ENCODE measurements at places on chromosomes 1 and 21. TPM values are rescaled to one million over a fixed set of nuclear protein-coding genes. Genes with fewer than 3 reads are reported as not detected.

Gene PDE9A
- 8.4 TPM for total RNA-seq

Gene RALGPS2
- total RNA-seq, result 62.4 TPM

DNA sequence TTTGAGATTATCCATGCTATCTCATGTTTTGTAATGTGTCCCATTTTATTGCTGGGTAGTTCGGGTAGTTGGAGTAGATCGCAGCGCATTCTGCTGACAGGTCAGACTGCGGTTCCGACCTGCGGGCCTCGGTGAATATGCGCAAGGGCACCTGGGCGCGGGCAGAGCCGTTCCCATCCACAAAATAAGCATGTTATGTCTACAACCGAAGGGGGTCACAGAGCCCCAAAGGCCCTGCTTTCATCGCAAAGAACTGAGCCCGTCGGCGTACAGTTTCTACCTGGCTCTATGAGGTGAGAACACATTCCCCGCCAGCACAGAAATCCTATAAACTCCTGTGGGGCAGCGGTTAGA lies 88.4 kb downstream of the PRKAB2 start:
- no peak for DNase-seq
- H3K36me3 ChIP-seq, result no peaks in the 10 kb centered on the region
- H3K27ac ChIP-seq, result peak overlapping the region; percentile 93
- H3K4me3 ChIP-seq, result peak overlapping the region; percentile 61

GRCh38 chr1:52403566-52404115 lies 582 bp downstream of the ORC1 start:
- H3K27ac ChIP-seq, result peak overlapping the region; percentile 83
- no peak for DNase-seq

Gene NBPF26
- 28.2 TPM for total RNA-seq

- H3K27ac ChIP-seq, result no peak overlapping the region
- H3K27me3 ChIP-seq, result peaks cover 14% of the 10 kb centered on the region
- no peak for DNase-seq
These were observed 210.9 kb upstream of the GALNT2 start for GRCh38 chr1:229856009-229856650.

Gene RAB25
- 129 TPM for total RNA-seq

Gene IGSF5
- total RNA-seq, result not detected

Data from PC-9 (cell line).